NCI-H187 (cell line): ENCODE measurements at places on chromosomes 13 and 19.

DNA sequence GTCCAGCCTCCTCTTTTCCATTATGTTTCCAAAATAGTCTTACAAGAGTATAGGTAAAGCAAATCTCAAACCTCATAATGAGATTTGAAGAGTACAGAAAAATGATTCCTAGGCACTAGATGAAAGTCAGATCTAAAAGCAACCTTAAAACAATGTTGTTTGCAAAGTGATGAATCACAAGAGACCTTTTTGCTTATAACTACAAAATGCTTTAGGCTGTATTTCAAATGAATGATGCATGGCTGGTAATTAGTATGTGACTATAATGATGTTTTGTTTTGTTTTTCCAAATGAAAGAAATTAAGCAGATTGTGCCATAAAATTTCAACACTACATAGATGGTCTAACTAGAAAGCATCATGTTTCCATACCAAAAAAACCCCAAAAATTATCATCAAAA is 272.7 kb downstream of the DIAPH3 start:
- DNase-seq = no peak

DNA sequence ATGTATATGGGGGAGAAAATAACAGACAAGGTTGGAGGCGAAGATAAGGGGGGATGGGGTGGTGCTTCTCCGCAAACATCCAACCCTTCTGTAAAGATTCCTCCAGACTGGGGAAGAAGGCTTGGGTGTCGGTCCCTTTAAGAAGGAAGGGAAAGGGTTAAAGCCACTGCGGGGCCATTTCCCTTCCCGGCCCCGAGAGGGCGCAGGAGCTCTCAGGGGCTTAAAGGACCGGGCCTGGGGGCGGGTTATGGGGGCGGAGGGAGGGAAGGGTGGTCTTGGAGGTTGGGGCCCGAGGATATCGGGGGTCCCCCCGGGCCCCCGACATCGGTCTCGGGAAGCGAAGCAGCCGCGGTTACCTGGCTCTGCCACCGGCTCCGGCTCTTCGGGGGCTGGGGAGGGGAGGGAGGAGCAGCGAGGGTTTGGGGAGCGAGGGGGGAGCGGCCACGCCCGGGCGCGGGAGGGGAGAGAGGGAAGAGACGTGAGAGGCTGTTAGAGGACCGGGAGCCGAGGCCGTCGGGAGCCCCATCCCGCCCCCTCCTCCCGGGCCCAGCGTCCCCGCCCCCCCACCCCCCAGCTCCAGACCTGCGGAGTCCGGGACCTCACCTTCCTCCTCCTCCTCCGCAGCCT is 2.8 kb downstream of the TNNT1 start:
- DNase-seq = no peak

GRCh38 chr13:80054806-80055205 is 286.1 kb downstream of the SPRY2 start:
- no peak for DNase-seq

DNA sequence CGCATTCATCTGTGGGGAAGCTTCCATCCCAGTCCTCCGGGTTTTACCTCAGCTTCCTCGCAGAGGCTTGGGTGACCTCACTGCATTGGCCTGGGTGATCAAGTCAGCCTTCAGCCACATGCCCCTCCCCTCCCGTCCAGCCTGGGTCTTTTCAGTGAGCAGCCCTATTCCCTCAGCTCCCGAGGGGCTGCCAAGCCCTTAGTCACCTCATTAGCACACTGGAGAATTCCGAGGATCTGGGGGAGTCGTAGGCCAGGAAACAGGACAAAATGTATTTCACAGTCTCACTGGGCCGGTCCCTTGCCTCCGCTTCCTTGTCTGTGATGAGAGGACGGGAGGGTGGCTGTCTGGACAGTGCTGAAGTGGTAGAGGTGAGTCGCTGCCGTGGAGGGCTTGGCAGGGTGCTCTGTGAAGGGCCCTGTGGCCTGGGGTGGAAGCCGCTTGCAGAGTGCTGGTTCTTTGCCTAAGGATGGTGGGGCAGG is 19.9 kb downstream of the KDM4B start:
- DNase-seq = no peak

DNA sequence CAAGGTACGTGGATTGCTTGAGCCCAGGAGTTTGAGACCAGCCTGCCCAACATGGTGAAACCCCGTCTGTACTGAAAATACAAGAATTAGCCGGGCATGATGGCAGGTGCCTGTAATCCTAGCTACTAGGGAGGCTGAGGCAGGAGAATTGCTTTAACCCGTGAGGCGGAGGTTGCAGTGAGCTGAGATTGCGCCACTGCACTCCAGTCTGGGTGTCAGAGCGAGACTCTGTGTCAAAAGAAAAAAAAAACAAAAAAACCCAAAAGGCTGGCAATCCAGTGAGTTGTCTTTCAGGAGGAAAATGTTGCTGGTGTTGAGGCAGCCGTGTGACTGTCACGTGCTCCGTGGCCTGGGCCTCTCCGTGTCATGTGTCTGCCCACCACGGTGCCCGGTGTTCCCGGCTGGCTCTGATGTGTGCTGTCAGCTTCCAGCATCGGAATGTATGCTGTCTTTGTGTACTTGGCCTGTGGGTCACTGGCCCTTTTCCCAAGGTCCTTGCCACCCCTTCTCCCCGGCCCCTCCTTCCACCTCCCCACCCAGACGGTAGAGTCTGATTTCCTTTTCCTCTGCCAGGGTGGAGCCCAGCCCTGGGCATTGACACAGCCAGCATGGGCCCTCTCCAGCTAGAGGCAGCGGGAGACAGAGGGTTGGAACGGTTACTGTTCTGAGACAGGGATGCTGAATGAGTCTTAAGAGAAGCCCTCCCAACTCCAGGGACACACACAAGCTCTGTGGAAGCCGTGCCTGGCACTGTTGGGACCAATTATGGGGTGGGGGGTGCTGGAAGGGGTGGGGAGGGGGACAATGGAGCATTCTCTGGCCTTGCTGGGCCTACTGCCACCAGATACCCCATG is 7.2 kb upstream of the TUBB4A start:
- DNase-seq = no peak

DNA sequence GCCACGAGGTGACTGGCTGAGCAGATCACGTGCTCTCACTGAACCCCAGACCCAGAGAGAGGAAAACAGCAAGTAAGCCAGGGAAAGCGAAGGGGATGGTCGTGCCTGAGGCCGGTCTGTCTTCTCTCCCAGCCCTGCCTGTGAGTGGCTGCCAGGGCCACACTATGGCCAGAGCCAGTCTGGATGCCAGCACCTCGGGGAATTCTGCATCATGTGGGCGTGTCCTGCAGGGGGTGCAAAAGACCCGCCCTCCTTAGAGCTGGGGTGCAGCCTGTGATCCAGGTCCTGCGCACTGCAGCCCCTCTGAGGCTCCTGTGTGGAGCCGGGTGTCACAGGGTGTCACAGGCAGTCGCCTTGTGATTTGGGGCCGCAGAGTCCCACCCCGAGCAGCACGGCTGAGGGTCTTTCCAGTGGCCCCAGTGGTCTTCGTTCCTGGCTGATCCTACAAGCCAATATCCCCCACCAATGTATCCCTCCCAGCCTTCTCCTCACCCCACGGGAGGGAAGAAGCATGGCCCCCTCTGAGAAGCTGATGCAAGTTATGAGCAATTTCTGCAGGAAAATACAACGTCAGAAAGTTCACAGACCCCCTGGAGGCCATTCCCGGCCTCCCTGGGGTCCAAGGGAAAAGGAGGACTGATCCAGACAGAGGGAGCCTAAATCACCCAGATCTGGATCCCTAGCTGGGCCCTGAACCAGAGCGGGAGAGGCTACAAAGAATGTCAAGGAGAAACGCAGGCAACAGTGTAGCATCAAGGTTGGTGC is 7.7 kb downstream of the PPP1R12C start:
- DNase-seq = no peak

DNA sequence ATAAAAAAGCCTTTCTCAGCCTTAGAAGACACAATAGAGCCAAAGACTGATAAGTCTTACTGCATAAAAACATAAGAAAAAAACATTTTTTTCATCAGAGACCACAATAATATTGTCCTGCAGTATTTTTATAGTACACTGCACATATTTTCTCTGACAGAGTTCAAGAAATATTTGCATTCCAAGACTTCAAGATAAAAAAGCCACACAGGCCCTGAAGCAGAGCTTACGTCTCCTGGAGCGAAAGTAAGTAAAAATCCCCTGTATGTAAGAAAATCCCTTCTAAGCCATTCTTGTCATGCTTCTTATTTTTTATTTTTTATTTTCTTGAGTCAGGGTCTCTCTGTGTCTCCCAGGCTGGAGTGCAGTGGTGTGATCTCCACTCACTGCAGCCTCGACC is 755.9 kb downstream of the LIG4 start:
- DNase-seq = no peak

DNA sequence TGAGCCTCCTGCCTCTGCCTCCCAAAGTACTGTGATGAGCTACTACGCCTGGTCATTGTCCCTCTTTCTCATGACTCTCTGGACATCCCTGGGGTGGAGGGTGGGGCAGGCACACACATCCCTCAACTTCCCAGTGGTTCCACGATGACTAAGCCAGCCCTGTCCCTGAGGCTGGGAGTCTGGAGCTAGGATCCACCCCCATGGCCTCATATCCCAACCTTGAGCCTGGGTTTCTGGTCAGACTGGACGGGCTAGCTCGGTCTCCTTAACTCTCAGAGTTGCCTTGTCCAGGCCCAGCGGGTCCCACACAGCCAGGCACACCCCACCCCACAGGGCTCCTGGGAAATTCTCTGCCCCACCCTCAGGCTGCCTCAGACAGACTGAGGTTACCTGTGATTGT is 19.6 kb downstream of the IER2 start:
- no peak for DNase-seq

DNA sequence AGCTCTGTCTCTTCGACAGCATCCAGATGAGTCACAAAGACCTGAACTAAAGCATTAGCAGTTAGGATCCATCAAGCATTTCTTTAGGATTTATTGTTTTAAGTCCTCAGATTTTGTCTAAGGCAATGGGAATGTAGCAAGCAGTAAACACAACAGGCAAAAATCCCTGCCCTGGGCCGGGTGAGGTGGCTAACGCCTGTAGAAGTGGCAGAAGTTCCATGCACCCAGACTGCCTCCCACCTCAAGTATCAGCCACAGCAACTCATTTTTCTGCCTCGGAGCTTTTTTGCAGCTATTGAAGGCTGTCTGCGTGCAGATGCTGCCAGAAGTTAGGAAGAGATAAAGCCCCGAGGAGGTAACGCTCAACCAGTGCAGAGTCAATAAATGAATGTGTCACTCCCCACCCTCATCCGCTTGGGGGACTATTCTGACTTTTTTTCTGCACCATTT is 47.1 kb upstream of the MRI1 start:
- DNase-seq = no peak

DNA sequence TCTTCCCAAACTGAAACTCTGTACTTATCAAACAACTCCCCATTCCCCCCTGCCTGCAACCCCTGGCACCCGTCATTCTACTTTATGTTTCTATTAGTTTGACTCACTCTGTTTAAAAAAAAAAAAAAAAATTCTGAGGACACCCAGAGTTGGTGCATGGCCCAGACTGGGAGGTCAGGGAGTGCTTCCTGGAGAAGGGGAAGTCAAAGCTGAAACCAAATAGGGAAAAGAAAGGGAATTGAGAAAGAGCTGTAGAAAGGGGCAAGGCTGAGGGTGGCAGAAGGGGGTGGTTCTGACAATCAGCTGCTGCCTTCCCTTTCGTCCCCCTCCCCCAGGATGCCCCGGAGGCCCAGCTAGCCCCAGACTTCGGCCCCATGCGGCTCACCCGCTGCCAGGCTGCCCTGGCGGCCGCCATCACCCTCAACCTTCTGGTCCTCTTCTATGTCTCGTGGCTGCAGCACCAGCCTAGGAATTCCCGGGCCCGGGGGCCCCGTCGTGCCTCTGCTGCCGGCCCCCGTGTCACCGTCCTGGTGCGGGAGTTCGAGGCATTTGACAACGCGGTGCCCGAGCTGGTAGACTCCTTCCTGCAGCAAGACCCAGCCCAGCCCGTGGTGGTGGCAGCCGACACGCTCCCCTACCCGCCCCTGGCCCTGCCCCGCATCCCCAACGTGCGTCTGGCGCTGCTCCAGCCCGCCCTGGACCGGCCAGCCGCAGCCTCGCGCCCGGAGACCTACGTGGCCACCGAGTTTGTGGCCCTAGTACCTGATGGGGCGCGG is 9.0 kb upstream of the STRN4 start:
- no peak for DNase-seq

- no peak for DNase-seq
These were observed 20.8 kb downstream of the NOVA2 start for GRCh38 chr19:45952686-45953505.

DNA sequence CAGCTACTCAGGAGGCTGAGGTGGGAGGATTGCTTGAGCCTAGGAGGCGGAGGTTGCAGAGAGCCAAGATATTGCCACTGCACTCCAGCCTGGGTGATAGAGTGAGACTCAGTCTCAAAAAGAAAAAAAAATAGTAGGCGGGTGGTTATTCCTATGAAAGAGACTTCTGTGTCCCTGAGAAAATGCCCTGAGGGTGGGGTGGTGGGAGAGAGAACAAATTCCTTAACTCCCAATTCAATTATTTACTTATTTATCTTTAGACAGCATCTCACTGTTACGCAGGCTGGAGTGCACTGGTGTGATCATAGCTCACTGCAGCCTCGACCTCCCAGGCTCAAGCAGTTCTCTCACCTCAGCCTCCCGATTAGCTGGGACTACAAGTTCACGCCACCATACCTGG is 10.3 kb upstream of the EEF2 start:
- DNase-seq = no peak

- DNase-seq = no peak
These were observed 3.6 kb upstream of the HAS1 start for GRCh38 chr19:51727349-51727880.

DNA sequence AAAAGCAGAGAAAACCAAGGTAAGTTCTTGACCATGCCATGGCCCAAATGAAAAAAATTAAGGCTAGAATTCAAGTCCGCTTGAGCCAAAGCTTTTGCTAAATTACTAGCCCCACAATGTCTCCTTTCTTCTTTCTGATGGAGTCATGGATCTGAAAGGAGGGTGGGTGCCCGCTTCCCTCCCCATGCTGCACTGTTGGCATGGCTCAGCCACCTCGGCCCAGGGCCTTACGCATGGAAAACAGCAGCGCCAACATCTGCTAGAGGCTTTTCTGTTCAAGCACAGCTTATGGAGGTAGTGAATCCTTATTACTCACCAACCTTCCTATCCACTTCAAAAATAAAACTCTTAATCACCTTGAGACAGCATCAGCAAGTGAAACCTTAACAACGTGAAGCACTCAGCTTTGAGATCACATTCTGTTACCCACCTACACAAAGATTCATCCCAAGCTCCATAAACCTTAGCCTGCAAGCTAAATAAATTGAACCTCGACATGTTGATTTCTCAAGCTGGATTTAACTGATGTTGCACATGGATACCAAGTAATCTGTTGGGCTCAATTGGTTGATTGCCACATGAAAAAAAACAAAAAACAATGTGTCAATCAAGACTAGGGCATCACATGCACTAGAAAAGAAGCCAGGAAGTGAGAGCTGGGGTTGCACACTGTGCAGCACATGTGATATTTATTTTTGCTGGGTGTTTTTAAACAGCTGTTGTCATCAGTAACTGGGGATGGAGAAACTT is 43.4 kb downstream of the TPT1 start:
- no peak for DNase-seq

GRCh38 chr13:43763143-43763759 is 23.5 kb downstream of the ENOX1 start:
- no peak for DNase-seq
